Activated T-helper 1 cell treated with anti-CD3 and anti-CD28 coated beads, Interleukin-2, amount 50 U/mL, for 16 hours (primary cell): ENCODE measurements at places on chromosomes 11 and 22.

GRCh38 chr22:32200752-32201151 is 4.1 kb downstream of the RFPL2 start:
- no peak for DNase-seq

- DNase-seq = no peak
Observed at GRCh38 chr11:60835534-60835846, 6.4 kb upstream of the CCDC86 start.

DNA sequence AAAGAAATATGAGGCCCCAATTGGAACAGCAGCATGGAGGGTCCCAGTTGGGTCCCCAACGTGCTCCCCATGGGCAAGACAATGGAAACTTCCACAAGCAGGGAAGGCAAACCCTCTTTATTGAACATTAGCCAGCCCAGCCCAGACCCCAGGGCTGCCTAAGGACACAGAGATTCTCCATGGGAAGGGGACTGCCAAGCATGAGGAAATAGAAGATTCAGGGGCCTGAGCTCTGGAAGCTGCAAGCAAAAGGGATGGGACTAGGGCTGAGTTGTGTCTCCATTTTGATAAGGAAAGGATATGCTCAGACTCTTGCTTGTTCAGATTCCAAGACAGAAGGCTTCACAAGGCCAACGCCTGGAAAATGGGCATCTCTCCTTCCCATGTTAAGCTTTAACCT is 23.3 kb downstream of the TMEM218 start:
- DNase-seq = no peak

GRCh38 chr22:38305471-38306448 is 11.5 kb downstream of the CSNK1E start:
- no peak for DNase-seq

- no peak for DNase-seq
Observed at GRCh38 chr11:111836721-111837120, 34.7 kb downstream of the ALG9 start.

DNA sequence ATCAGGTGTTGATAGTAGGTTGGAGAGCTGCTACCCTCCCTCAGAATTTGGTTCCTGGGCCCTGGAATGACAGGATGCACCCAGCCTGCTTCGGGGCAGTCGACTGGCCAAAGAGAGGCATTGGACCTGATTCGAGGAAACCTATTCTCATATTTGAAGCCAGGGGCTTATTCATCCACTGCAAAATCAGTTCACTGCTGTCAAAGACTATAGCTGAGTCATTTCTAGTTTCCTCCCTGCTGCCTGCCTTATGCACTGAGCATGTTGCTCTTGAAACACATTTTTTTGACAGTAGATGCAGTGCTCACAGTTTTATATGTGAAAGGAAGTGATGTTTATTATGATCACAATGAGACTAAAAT is 565.4 kb downstream of the ETS1 start:
- no peak for DNase-seq

- no peak for DNase-seq
Observed at GRCh38 chr11:106344966-106345365, 267.5 kb downstream of the AASDHPPT start.

DNA sequence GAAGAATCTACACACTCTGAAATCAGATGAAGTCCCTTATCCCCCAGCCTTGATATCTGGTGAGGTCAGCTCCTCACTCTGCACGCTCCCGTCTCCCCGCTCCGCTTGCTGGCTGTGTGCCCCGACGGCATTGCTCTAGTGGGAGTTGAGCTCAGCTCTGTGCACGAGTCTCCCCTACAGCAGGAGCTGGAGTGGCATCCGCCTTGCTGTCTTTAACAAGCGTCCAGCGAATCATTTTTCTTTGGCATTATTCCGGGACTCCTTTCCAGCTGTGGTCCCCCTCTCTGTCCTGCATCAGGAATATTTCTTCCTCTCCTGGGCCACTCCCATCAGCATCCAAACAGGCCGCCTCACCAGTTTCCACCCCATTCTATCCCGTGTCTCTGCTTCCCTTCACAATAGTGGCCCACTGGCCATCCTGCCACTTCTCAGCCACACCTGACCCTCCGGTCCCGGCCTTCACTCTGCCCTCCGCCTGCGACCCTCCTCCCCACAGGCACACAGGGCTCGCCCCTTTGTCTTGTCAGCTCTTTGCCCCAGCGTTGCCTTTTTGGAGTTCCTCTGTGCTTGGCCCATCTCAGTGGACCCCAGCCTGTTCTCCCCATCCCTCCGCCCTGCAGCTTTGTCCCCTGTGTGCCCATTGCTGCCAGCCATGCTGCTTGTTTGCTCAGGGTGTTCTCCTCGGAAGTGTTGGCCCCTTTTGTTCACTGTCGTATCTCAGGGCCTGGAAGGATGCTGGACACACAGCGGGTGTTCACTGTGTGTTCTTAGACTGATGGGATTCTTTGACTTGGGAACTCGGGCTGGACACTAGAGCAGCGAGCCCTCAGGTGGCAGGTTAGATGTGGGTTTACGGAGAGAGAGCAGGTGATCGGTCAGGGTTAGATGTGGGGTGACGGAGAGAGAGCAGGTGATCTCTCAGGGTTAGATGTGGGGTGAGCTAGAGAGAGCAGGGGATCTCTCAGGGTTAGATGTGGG is 441.8 kb downstream of the TBC1D22A start:
- DNase-seq = no peak
